ENCODE measurements at places on chromosomes 5 and 9.

- no peak for DNase-seq
Observed at GRCh38 chr9:99119976-99120655, 15.2 kb downstream of the TGFBR1 start.

DNA sequence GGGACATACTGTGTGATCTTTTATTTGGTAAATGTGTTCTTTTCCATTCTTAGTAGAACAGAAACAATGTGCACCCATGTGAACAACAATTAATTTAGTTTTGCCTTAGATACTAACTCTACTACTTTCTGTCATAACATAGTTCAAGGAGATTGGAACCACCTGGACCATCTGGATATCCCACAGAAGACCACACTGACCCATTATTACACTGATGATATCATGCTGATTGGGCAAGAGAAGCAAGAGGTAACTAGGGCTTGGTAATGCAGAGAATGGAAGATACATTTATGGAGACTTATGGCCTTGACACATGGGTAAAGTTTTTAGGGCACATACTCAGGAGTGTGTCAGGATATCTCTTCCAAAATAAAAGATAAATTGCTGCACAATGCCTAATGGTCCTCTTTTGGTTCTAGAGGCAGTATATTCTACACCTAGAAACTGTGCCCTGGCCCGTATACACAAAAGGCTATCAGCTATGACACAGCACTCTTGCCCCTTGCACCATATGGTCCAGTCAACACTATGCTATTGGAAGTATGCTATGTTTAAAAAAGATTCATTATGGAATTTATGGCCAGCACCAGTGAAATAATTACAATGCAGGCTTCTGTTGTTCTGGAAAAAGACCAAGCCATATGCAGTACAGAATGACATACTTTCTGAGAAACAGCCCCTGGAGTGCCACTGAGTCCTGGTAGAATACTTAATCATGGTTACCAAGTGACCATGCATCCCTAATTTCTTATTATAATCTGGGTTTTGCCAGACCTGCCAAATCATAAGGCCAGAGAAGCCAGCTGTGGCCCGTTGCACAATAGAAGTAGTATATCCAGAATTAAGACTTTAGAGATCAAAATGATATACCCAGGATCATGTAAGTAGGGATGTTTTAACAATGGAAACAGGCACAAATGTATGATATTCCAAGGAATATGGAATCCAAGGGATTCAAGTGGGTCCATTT lies 41.6 kb upstream of the MROH2B start:
- DNase-seq, result peak; percentile 32

GRCh38 chr5:111337133-111337532 lies 112.9 kb downstream of the CAMK4 start:
- DNase-seq, result no peak

- DNase-seq, result no peak
Observed at GRCh38 chr9:135002802-135003201, 84.7 kb upstream of the OLFM1 start.

- DNase-seq, result no peak
Observed at GRCh38 chr5:178476972-178477754, 113.0 kb downstream of the COL23A1 start.

GRCh38 chr5:80600943-80601693 lies 31.0 kb upstream of the ANKRD34B start:
- DNase-seq, result no peak

- DNase-seq, result no peak
Observed at GRCh38 chr9:135109650-135110049, 22.2 kb downstream of the OLFM1 start.

- peak; percentile 76 for DNase-seq
Observed at GRCh38 chr5:72046106-72046505, 61.2 kb upstream of the MAP1B start.

Data from adipocyte (in vitro differentiated cells).